Activated naive CD4-positive, alpha-beta T cell treated with anti-CD3 and anti-CD28 coated beads for 36 hours (primary cell): ENCODE measurements at places on chromosomes 11 and 22.

- no peak for DNase-seq
These were observed 11.3 kb downstream of the ENDOD1 start for GRCh38 chr11:95100856-95101507.

- DNase-seq, result no peak
These were observed 45.1 kb downstream of the ST14 start for GRCh38 chr11:130204703-130205095.

DNA sequence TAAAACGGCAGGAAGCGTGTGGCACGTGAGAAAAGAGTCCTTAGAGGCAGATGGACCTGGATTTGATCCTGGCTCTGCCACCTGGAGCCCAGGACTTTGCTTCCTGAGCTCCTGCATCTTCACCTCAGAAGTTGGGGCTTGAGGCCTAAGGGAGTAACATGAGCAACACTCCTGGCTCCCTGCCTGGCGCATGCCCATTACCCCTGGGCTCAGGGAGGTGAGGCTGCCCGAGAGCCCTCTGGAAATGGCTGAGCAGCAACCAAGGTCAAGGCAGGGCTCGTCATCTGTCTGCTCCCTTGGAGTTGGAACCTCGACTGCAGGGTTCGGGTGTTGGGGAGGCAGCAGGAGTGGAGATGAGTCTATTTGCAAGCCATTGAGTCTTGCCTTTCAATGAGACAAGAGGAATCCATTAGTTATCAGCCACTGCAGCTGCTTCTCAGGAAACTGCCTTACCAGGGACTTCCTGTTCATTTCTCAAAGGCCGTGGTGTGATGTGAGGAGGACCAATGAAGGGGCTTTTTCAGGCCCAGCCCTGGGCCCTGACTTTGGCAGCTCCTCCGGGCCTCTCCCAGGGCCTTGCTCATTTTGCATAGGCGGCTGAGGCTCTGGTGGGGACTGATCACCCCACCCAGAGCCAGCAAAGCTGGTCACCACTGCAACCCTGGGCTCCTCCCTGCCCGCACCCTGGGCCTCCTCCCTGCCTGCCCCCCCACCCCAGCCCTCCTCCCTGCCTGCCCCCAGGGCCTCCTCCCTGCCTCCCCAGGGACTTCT lies 6.4 kb downstream of the FADS2 start:
- DNase-seq, result peak; percentile 85

- DNase-seq, result no peak
These were observed 11.2 kb downstream of the DDX17 start for GRCh38 chr22:38494939-38495338.

DNA sequence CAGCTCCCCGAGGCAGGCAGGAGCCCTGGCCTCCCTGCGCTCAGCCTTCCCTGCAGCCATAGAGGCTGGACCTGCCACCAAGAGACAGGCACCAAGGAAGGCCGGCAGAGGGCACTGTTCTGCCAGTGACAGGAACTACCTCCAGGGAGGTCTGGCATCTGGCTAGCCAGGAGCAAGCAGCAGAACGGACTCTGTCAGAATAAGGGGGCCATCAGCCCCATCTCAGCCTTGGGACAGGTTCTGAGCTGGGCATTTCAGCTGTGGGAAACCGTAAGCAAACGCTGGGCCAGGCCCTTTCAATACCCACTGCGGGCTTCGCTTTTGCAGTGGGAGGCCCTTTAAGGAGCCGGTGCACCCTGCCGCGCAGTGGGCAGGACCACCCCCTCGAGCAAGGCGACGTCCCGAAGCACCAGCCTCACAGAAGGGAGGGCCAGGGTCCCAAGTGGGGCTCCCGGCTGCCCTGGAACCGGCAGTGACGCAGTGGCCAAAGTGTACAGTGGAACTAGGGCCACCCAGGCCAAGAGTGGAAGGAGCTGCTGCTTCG lies 18.2 kb downstream of the IFT27 start:
- peak; percentile 90 for DNase-seq

DNA sequence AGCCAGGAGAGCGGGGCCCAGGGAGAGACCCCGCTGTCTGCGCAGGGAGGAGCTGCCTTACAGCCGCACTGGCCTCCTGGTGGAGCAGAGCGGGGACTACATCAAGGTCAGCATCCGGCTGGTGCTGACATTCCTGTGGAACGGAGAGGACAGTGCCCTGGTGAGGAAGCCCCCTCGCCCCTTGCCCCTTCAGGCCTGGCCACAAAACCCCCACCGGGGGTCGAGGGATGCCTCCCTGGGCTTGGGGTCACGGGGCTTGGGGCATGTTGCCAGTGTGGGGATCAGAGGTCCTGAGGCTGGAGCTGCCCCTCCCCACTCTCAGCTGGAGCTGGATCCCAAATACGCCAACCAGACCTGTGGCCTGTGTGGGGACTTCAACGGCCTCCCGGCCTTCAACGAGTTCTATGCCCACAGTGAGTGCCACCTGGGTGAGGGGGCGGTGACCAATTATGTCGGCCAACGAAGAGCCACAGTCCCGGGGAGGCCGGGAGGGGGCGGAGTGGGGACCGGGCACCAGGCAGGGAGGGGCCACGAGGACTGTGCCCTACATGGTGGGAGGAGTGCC lies 4.2 kb downstream of the MUC5B start:
- DNase-seq, result no peak

- no peak for DNase-seq
These were observed 36.9 kb upstream of the WT1 start for GRCh38 chr11:32472226-32472625.

GRCh38 chr11:33706546-33706945 lies 5.9 kb upstream of the C11orf91 start:
- no peak for DNase-seq

DNA sequence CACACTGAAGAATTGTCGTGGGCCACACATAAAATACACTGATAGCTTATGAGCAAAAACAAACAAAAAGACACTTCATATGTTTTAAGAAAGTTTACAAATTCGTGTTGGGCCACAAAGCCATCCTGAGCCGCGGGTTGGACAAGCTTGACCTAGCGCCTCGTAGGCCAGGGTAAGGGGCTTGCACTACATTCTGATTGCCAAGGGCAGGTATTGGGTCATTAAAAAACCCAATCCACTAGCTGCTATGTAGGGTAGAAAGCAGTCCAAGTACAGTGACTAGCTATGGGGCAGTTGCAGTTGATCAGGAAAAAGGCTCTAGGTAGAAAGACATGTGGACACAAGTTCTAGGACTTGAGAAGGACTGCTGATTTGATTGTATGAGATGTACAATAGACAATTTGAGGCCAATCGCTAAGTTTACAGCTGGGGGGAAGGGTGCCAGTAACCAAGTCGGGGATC lies 14.0 kb downstream of the KDELR3 start:
- no peak for DNase-seq

GRCh38 chr11:75706260-75706729 lies 11.3 kb upstream of the MOGAT2 start:
- peak; percentile 75 for DNase-seq

- DNase-seq, result peak; percentile 21
These were observed 94.9 kb downstream of the PRR5L start for GRCh38 chr11:36390963-36391471.

DNA sequence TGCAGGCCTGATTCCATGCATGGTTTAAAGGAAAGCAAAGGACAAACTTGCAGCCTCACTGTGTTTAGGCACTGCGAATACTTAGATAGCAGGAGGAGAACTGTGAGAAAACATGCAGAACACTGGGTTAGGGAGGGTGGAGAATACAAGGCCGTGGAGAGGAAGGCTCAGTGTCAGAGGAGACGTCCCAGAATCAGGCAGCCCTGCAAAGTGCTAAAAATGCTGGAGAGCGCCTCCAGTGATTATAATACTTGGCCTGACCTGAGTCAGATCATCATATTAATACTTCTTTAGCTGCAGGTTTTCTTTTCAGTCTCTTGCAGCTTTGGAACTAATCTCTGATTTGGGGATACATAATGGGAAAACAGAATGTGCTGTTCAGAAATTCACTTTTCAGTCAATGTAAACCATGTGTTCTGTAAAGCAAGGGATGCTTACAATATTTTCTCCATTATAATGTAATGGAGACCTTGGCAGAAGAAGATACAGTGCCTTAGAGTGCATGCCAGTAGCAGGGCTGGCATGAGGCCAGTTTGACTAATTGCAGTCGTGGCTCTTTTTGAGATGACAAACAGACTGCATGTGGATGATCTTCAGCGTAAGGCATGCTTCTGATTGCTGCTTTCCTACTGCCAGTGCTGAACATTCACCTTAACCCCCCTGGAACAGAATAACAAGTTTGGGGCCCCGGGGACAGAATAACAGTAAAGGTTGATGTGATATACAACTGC lies 16.8 kb downstream of the EXT2 start:
- DNase-seq, result peak; percentile 39

GRCh38 chr22:40965936-40966725 lies 15.0 kb downstream of the RBX1 start:
- DNase-seq, result no peak

GRCh38 chr11:16239141-16240105 lies 116.9 kb downstream of the SOX6 start:
- DNase-seq, result no peak

- no peak for DNase-seq
These were observed 34.3 kb upstream of the CFAP300 start for GRCh38 chr11:102012946-102013345.

DNA sequence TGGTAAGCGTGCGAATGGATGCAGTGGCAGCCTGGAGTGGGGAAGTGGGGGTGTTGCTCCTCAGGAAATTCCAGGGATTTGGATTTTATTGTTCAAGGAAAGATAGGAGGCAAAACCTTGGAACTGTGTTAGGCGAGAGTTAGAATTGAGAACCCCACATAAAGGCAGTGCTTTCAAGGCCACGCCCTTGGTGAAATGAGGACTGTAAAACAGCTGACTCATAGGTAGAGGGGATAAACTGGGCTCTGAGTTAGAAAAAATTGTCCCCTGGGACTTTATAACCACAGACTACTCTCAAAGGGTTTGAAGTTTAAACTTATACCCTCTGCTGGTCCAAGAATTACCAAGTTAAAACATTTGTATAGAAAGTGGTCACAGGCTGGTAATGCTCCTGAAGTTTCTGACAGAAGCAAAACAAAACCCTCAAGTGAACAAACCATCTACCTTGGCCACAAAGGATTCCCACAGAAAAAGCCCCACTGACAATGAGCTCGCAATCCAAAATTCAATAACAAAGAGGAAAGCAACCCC lies 250.3 kb upstream of the TBCEL start:
- no peak for DNase-seq

- no peak for DNase-seq
These were observed 227.5 kb upstream of the ZC3H12C start for GRCh38 chr11:109865548-109866186.

GRCh38 chr11:11270236-11270775 lies 82.7 kb downstream of the CSNK2A3 start:
- DNase-seq, result no peak

- no peak for DNase-seq
These were observed 387.0 kb upstream of the DDI1 start for GRCh38 chr11:103649401-103649895.

- DNase-seq, result no peak
These were observed 491.5 kb upstream of the KIRREL3 start for GRCh38 chr11:127492029-127492428.

- DNase-seq, result no peak
These were observed 30.8 kb downstream of the CBL start for GRCh38 chr11:119236891-119237290.

- peak; percentile 11 for DNase-seq
These were observed 772 bp downstream of the NAV2 start for GRCh38 chr11:19713196-19714021.

GRCh38 chr22:39832627-39833074 lies 60.9 kb downstream of the ENTHD1 start:
- DNase-seq, result no peak

DNA sequence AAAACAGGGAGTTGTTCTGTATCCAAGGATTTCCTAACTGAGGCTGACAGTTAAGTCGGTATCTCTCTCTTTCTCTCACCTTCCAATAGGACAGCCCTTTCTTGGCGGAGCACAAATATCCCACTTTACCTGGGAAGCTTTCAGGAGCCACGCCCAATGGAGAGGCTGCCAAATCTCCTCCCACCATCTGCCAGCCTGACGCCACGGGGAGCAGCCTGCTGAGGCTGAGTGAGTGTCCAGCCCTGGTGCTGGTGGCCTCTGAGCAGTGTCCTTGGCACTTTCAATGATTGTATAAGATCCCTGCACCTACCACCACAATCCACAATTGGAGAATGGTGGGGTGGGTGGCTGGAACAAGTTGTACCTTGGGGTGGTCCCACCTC lies 33.7 kb downstream of the CYB5R2 start:
- DNase-seq, result no peak

- no peak for DNase-seq
These were observed 50.4 kb downstream of the DBX1 start for GRCh38 chr11:20109731-20110445.

- no peak for DNase-seq
These were observed 70.8 kb downstream of the RNF169 start for GRCh38 chr11:74819400-74819799.

DNA sequence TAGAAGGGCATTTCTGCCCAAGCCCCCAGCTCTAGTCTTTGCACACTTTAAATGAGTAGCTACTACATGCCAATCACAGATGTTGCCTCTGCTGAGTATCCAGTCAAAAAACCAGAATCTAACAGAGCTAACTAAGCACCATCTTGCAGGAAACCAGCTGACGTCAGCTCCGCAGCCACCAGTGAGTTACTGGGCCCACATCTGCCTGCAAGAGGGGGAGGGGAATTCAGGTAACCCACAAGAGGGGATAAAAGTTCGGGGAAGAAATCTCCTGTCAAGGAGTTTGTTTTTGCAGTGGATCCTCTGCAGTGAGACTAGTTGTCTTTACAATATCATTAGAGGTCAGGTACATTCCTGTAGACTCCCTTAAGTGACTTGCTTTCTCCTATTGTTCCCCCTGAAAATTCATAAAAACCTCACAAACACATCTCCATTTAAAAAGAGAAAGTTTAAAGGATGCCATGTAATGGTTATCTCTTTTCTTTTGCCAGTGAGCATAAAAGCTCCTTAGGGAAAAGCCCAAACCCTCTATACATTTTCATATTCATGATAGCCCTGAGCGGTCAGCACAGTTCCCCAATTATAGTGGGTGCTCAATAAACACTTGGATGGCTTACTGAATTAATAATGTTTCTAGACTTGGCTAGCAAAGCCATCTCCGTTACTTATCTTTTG lies 9.3 kb downstream of the CD44 start:
- DNase-seq, result peak; percentile 74

DNA sequence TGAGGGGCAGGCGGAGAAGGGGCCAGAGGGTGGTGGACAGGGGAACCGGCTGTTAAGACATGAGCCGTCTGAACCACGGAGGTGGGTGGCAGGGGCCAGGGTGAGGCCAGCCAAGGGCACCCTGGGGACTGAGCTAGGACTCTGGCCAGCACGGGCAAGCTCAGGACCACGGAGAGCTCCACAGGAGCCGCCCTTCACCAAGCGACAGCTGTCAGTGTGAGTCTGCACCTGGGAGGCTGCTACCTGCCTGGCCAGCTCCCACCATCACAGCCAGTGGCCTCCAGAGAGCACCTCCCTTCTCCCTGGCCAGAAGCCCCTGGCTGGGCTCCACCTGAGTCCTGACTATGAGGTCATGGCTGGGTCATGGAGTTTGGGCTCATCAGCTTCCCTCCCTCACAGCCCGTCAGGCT lies 21.6 kb downstream of the MGAT3 start:
- DNase-seq, result peak; percentile 54
